Breast epithelium (tissue), 4 donors: ENCODE measurements at places on chromosomes 5 and 9.

DNA sequence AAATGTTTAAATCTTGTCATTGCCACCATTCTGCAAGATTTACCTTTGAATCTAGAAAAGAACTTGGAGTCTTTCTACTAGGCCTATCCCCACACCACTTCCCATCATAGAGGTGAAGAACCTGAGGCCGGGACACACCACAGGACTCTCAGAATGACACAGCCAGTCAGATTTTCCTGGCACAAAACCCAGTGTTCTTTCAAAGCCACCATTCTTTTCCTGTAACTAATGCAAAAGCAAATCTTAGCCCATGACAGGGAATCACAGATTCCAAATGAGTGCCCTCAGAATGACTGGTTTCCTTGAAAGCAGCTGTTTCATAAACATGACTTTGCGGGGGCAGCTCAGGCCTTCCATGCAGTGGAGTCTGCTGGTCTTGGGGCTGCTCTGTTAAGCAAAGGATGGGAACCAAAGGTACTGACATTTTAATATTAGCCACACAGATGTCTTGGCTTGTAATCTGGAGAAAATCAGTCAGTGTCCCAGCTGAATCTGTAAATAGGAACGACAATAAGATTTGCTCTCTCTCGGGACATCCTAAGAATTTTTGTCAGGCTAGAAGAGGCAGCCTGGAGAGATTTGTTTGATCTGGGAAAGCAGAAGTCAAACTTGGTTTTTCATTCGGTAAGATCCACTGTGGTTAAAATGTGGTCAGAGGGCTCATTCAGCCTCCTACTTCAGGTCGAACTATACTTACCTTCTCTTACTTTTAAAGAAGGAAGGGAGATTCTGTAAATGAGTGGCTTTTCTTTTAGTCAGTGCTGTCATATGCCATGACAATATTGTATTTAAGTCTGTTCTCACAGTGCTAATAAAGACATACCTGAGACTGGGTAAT, 115.1 kb downstream of the PALM2AKAP2 start:
- no peak for DNase-seq

GRCh38 chr9:129722913-129723312, 29.9 kb downstream of the PTGES start:
- DNase-seq, result no peak

DNA sequence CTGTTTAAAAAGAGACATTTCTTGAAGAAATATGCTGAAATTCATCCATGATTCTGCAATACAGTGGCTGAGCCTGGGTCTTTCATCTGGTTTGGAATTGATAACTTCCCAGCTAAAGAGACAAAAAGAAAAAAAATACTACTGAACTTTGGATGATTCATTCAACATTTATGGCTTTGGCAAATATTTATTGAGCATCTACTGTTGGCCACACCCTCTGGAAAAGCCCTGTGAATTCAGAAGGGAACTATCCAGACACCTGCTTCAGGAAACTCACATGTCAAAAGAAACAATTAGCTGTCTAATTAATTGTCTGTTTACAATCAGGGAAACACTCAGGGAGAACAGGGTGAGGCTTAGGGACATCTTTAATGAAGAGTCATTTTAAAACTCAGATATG, 17.8 kb upstream of the ZNF622 start:
- no peak for DNase-seq

- DNase-seq, result peak; percentile 21
These were observed 142.9 kb downstream of the DMAC1 start for GRCh38 chr9:7656636-7657035.
